ENCODE measurements at places on chromosomes 2 and 18.

- DNase-seq = peak; percentile 22
Measured at GRCh38 chr18:3867864-3868311, 417.9 kb downstream of the TGIF1 start.

- DNase-seq = peak; percentile 93
Measured at GRCh38 chr2:236744716-236745115, 175.1 kb downstream of the ACKR3 start.

DNA sequence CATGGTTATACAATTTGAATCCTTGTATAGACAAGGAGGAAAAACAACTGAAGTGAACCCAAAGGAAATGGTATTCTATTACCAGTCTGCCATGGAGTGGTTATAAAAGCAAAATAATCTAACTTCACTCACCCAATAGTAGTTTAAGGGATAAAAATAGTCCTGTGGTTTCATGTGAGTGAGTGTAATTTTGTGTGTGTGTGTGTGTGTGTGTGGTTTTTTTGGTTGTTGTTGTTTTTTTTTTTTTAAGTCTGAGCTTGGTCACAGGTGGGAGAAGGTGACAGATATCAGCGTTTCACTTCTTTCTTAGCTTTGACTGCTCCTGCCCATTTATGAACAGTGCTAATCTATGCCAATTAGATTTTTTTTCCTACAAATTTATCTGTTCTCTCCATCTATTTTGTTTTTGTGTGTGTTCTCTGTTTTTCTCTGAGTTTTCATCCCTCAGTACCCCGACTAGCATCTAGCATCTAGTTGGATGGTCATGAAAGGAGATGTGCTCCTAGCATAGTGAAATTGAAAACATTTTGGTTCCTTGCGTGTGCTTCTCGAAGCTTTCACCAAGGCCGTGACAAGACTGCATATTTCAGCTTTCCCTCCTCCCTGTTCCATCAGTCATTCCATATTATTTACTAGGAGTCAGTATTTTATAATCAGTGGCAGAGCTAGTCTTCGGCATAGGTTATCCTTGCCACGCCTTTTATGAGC, 200.1 kb upstream of the DTNA start:
- DNase-seq = no peak

GRCh38 chr2:217993817-217994463, 8.9 kb downstream of the TNS1 start:
- peak; percentile 48 for DNase-seq

GRCh38 chr18:79784071-79784913, 13.4 kb upstream of the KCNG2 start:
- DNase-seq = no peak

- no peak for DNase-seq
Measured at GRCh38 chr18:48766487-48766886, 184.3 kb downstream of the SMAD7 start.

GRCh38 chr2:886072-887022, 64.3 kb upstream of the SNTG2 start:
- DNase-seq = no peak

GRCh38 chr2:121382744-121383143, 97.7 kb upstream of the TFCP2L1 start:
- no peak for DNase-seq

- DNase-seq = no peak
Measured at GRCh38 chr2:108805782-108806181, 19.2 kb downstream of the CCDC138 start.

- DNase-seq = no peak
Measured at GRCh38 chr18:63302220-63302619, 17.3 kb downstream of the BCL2 start.

DNA sequence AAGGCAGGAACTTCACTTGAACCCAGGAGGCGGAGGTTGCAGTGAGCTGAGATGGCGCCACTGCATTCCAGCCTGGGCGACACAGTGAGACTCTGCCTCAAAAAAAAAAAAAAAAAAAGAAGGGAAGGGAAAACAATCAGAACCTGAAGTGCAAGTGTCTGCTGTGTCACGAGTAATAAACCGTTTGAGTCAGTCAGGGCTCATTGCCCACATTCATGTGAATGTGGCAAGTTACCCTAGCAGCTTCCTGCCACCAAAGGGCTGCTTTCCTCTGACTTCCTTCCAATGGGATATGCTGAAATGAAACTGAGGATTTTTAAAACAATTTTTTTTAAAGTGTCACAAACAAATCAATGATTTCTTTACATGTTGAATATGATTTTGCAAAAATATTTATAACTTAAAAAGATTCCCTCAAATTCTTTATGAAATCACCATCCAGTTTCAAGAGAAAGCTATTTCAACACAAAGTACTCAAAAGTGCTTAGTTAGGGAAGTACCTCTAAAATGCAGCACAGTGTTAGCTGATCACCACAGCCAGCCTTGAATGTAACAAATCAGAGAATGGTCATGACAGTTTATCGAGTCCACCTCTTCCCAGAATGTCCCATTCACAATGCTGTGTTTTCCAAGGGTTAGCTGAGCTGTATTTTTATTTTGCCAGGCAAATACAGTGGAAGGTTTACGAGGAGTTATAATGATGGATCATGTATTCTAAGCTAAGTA, 36.4 kb downstream of the WDSUB1 start:
- DNase-seq = peak; percentile 61

DNA sequence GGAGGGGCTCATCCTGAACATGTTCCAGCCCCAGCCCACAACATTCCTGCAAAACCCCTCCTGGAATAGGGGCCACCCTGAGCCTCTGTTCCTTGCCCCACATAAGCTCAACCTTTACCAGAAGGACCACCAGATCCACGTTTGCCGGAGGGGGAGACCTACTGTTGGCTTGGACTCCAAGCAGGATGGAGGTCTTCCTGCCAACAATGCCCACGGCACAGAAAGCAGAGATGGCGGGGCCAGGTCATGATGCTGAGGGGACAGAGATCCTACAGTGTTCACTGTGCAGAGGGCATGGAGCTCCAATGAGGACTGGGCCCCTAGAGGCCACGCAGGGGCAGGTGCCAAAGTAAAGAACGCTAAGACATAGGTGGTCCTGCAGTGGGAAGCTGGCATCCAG, 98.5 kb upstream of the RAB6C start:
- no peak for DNase-seq

- no peak for DNase-seq
Measured at GRCh38 chr18:46435031-46435430, 222.0 kb downstream of the LOXHD1 start.

DNA sequence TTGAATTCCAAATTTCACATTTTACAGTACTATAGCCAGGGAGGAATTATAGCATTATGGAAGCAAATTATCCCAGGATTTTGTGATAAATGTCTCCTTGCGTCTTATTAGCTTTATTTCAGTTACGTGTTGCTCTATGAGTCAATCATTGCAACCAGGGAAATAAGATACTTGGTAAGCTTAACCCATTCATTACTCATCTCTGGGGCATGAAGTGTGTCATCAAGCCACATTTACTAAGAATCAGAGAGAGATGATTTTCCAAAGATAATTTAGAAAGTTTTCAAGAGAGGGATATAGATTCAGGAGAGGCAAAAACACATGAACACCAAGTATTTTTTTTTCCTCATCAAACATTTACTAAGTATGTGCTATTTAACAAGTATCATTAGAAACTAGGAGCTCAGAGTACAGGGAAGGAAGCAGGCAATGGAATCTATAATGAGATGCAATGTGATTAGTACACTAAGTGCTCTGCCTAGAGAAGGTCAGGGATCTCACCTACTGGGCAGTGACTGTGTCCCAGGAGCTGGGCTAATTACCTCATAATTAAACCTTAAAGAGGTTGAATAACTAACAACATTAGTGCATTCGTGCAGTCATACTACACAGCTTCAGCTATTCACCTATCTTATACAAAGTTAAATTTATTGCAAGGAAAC, 217.8 kb upstream of the NXPH2 start:
- DNase-seq = peak; percentile 88

DNA sequence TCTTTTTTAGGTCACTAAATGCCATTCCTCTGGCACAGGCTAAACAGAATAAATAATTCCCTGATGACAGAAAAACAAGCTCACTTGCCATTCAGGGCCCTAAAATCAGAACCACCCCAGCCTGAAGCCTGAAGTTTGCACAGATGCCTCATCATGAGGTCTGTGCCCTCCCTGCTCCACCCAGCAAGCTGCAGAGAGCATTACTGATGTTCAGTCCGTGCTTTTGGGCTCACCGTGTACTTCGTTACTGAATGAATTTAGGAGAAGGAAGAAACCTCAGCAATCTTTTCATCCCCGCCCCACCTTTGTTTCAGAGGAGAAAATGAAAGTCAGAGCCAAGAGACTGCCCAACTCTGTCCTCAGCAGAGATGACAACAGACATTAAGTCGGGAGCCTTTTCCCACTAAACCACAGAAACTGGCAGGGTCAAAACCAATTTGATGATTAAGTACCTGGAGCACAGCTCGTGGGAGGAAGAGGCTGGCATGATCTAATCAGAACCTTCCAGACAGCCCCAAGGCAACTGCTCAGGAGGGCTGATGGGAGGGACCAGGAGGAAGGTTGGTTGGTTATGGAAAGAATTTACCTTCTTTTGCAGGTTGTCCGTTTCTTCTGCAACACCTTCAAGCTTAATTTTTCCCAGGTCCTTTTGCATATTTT, 122.7 kb downstream of the LAMA1 start:
- peak; percentile 14 for DNase-seq

- no peak for DNase-seq
Measured at GRCh38 chr18:62464266-62464665, 58.6 kb upstream of the ZCCHC2 start.

DNA sequence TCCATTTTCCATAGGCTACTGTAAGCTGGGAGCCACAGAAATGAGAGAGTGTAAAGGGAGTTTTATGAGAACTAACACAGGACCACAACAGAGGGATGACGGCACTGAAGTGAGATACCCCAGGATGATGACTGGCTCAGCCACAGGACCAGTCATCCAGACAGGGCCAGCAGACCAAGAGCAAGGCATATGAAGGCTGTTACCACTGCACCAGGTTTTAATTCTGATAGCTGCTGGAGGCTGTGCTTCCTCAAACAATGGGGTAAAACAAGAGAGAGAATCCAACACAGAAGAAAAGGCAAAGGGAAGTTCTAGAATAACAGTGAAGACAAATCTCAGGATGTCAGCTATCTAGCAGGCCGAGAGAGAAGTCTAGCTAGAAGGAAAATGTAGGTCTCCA, 94.9 kb downstream of the BCL2 start:
- no peak for DNase-seq

GRCh38 chr18:70370762-70371733, 82.2 kb downstream of the SOCS6 start:
- DNase-seq = no peak

GRCh38 chr2:84964406-84965191, 6.4 kb upstream of the KCMF1 start:
- no peak for DNase-seq

- no peak for DNase-seq
Measured at GRCh38 chr2:222362336-222362735, 62.0 kb upstream of the SGPP2 start.

DNA sequence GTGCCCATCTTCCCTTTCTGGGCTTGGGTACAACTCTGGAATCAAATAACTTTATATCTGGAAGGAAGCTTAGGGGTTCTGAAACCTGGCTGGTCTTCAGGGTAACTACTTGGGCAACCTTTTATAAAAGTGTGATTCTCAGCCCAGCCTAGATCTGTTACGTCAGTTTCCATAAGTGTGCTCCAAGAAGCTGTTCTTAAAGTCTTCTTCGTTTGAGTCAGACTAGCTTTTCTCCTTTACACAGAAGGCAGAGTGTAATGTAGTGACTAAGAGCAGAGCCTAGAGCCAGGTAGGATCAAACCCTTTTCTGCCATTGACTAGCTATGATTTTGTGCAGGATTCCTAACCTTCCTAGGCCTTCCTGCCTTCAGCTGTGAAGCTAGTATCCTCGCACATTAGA, 5.8 kb downstream of the ITGA6 start:
- DNase-seq = no peak

DNA sequence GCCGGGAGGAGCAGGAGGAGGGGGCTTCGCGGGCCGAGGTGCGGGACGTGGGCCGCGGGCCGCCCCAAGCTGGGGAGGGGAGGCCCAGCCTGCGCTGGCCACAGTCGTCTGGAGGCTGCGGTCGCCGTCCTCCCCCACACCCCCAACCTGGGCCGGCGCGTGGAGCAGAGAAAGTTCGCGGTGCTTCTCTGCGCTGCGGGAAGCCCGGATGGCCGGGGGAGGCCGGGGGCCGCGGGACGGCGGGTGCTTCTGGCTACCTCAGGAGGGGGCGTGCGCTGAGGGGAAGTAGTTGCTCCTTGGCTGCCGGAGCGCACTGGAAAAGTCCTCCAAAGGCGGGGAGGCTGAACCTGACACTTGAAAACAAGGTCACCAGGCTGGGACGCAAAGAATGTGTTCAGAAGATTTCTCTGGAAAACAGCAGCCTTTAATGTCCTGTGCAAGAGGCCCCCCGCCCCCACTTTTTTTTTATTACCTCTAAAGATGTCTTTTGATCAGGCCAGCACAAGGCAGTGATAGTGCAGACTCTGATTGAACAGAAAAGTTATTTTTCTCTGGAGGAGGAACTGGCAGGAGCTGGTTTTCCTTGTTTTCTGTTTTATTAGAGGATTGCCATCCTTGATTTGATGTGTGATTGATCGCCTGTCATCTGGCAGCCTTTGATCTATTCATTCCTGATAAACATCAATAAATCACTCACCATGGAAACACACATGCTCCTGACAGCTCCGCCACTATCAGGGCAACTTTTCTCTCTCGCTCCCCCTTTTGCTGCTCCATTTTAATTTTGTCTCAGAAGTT, 1.6 kb downstream of the TSHZ1 start:
- peak; percentile 35 for DNase-seq

GRCh38 chr18:34909637-34910364, 131.4 kb upstream of the MAPRE2 start:
- DNase-seq = peak; percentile 35

DNA sequence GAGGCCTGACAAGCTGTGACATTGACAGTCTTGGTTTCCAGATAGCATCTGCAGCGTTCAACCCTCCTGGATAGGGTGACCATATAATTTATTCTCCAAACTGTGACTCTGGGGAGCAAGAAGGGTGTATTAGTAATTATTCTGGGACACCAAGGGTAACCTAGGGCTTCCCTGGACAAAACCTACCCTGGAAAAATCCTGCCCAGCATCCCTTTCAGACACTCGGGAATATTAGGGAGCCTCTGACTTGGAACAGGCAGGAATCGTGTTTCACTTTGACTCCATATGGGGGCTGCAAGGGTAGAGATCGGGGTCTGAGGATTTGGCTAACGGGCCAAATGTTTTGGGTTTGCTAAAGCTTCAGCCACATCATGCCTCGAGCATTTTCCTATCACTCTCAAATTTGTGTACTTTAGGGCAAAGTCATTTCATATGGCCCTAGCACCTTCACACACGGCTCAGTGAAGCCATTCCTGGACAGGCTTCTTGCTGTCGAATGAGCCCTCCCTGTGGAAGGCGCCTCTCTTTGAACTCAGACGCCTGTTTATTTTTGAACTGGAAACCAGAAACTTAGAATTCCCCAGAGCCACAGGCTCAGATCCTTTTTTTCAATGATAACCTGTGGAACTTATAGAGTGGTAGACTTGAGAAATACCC, 129.9 kb downstream of the DDX1 start:
- DNase-seq = no peak

DNA sequence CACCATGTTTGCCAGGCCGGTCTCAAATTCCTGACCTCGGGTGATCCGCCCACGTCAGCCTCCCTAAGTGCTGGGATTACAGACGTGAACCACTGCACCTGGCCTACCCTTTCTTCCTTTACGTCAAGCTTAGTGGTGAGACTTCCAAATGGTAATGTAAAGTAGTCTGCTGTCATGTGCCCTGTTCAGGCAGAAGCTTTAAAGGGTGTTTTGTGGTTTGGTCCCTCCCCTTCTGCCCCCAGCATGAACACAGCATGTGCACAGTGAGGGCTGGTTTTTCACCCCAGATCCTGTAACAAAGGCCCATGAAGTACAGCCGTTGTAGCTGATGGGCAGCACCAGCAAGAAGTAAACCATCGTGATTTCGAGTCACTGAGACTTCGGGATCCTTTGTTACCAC, 2.7 kb upstream of the DTYMK start:
- DNase-seq = no peak
